ENCODE measurements at places on chromosomes 7 and 10.

- DNase-seq, result no peak
Observed at GRCh38 chr7:157445956-157446295, 109.1 kb downstream of the DNAJB6 start.

DNA sequence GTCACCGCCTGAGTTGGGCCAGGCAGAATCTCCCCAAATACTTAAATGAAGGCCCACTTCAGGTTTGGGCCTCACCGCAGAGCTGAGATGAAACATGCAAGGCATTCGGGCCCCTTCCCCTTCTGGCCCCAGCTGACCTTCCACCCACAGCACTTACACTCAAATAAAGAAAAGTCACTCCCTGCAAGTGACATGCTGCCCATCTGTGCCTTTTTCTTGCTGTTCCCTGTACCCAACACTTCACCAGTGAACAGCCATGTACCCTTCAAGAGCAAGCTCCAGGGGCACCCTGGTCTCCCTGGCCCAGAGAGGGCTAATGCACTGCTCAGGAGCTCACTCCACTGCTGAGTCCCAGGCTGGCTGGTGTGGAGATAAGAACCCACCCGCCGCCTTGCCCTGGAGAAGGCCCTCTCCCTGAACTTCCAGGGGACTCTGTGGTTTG is 40.7 kb downstream of the ZCCHC24 start:
- DNase-seq, result no peak

DNA sequence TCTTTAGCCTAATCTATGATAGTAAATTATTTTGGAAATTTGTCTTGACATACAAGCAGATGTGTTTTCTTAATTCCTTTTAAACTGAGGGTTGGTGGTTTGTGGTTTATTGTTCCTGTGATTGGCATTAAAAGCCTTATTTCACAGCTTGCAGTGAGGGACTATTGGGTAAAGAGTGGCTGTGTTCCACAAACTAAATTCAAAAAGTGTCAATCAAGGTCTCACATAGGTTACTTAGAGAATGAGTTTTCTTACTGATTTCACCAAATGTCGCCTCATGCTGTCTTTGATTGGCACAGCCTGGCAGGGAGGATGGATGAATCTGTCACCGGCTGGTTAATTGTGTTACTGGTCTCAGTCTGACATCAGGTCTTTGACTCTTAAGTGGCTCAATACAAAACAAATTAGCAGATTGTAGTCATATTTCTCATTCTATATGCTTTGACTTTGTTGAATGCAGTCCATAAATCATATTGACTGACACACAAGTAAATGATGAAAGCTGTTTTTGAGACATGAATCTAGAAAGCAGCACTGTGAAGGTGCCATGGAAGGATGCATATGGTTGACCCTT is 66.8 kb upstream of the CYP26C1 start:
- DNase-seq, result no peak

- DNase-seq, result no peak
Observed at GRCh38 chr7:80588591-80588990, 49.9 kb upstream of the CD36 start.

- DNase-seq, result no peak
Observed at GRCh38 chr10:68576118-68576517, 16.0 kb downstream of the TET1 start.

DNA sequence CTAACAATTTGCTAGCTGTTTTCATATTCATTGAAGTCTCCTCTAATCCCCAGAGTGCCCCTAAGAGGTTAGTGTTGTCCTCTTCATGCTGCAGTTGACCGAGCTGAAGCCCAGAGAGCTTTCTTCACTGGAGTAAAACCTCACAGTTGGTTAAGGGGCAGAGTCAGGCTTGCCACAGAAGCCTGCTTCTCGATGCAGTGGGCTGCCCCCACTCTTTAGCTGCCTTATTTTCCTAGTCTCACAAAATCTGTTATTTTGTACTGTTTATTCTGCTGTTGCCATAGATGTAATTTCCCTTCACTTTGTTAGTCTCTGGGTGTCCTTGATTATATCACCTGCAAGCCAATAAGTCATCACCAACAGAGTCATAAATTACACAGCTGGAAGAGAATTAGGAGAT is 56.3 kb upstream of the ZPBP start:
- DNase-seq, result no peak

- DNase-seq, result no peak
Observed at GRCh38 chr10:103083266-103083976, 109.7 kb downstream of the NT5C2 start.

GRCh38 chr10:97828721-97829120 is 20.9 kb upstream of the GOLGA7B start:
- no peak for DNase-seq

GRCh38 chr10:120483651-120484301 is 26.7 kb downstream of the PLPP4 start:
- no peak for DNase-seq

- no peak for DNase-seq
Observed at GRCh38 chr7:20798081-20798693, 11.5 kb upstream of the SP8 start.

DNA sequence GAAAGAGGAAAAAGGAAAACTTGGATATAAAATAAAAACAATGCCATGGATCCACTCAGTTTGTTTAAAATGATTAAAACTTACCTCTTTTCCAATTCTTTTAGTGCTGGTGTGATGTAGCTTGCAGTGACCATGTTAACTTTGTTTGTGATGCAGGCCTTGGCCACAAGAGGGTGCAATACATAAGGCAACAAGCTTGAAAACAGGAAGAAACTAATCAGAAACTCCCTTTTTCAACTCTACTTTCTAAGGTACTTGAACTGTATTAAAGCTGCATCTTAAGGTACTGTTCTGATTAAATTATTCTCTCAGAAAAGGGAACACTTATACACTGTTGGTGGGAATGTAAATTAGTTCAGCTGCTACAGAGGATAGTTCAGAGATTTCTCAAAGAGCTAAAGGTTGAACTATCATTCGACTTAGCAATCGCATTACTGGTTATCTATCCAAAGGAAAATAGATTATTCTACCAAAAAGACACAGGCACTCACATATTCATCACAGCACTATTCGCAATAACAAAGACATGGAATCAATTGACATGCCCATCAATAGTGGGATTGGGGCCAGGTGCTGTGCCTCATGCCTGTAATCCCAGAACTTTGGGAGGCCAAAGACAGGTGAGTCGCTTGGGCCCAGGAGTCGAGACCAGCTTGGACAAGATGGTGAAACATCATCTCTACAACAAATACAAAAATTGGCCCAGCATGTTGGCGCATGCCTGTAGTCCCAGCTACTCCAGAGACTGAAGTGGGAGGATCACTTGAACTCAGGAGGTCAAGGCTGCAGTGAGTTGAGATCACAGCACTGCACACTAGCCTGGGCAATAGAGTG is 50.9 kb downstream of the AASS start:
- DNase-seq, result peak; percentile 70

DNA sequence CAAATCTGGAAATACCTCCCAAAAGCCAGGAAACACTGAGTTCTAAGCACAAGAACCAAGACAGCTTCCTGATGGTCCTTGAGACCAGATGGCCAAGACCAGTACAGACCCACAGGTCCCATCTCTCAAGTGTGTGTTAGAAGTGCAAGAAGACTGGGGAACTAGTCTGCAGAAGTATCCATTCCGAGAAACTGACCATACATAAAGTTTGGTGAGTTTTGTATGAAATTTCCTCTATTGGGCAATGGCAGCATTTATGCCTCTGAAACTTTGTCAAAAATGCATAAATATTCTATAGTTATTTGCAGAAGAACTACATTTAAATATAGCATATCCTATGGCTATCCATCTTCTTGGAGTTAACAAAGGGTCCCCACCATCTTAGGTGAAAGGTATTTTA is 137.5 kb downstream of the LRRN3 start:
- DNase-seq, result no peak

GRCh38 chr10:29993319-29993915 is 66.0 kb downstream of the JCAD start:
- peak; percentile 7 for DNase-seq

GRCh38 chr7:19984231-19984632 is 210.8 kb upstream of the TMEM196 start:
- no peak for DNase-seq

DNA sequence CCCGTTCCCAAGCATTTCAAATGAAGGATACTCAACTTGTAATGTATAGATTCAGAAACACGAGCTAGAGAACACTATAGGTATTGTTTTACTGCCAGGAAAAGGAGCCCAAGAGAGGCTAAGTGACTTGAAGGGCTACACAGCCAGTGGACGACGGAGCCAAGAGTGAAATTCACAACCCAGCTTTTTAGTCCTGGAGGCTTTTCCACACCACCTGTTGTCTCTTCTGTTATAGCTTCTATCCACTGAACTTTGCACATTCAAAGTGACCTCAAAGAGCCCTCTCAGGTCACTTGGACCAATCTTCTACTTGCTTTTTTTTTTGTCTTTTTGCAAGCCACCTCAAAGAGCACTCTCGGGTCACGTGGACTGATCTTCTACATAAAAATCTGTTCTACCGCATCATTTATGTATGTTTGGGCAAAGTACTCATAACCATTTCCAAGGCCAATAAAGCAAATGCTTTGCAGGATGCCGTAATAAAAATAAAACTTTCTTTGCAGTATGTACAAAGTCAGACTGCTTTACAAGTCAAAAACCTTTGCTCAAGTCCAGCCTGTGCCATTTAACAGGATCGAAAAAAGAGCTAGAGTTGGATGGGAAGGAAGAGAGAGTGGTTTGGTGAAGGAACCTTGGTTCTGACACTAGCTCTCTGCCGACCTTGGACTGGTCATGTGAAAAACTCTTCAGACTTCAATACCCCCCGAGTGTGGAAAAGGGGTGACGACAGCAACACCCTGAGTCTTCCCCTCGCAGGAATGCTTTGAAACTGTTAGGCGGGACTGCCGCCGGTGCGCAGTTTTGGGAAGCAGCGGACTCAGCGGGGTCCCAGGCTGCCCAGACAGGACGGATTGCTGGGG is 821 bp downstream of the SLC35B4 start:
- DNase-seq, result peak; percentile 8

- DNase-seq, result no peak
Observed at GRCh38 chr7:144074374-144074773, 4.8 kb downstream of the OR2A25 start.

GRCh38 chr10:118692872-118693271 is 61.9 kb downstream of the CACUL1 start:
- no peak for DNase-seq

DNA sequence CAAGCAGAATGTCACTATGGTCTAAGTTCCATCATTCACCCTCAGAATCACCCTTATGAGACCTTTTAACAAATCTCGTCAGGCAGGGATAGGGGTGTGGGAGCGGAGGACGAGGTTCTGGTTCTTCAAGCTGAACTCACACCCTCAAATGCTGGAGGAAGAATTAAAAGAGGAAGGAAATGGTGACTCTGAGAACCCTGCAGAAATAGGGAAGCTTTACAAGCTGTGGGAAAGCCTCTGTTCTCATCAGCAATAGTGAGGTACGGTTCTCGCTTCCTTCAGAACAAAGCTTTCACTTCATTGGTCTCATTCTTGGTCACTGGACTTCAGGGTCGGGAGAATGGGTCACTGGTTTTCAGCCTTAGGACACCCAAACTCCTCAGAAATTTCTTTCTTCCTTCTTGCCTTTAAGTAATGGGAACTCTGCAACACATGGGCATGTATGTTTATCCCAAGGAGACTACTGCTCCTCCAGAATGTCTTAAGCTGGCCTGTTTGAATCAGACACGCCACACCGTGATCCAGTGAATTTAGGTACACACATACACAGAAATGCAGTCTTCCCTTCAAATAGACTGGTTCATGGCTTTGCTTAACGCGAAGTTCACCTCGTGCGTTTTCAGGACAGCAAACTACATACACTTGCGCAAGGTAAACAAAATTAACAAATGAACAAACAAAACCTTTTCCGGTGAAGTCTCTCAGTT is 226.0 kb downstream of the SFMBT2 start:
- no peak for DNase-seq
